Stimulated activated CD8-positive, alpha-beta memory T cell treated with anti-CD3 and anti-CD28 coated beads, Interleukin-7, amount 100 ng/mL, for 48 hours (primary cell): ENCODE measurements at places on chromosomes 6 and 20.
A peak's percentile ranks its signal among the peaks of the same experiment; 100 is the strongest.

DNA sequence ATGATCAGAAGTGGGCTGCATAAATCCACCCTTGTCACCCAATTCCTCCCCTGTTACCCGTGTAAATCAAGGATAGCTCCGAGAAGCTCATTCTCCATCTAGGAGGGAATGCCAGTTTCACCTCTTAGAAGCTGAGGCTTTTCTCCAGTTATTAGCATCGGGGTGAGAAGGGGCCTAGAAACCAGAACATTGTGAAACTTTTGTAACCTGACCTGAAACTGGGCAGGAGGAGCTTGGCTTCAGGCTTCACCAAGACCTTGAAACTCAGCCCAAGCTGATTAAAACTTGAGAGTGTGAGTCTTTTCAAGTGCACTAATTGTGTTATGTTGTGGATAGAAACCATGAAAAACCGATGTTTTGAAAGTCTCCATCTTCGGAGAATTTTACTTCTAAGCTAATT lies 103.1 kb downstream of the BMP2 start:
- DNase-seq, result no peak

- no peak for DNase-seq
Measured at GRCh38 chr6:65126667-65127066, 580.4 kb downstream of the EYS start.

DNA sequence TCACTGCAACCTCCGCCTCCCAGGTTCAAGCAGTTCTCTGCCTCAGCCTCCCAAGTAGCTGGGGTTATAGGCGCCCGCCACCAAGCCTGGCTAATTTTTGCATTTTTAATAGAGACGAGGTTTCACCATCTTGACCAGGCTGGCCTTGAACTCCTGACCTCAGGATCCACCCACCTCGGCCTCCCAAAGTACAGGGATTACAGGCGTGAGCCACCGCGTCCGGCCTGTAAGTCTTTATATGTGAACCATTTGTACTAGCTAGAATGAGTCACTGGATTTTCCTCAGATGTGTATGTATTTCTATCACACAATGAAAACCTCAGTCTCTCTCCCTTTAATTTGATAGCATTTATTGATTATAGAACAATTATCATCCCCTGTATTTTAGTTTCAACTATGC lies 34.0 kb downstream of the ITCH start:
- DNase-seq, result no peak

GRCh38 chr6:148082044-148082443 lies 260.6 kb upstream of the SASH1 start:
- no peak for DNase-seq

DNA sequence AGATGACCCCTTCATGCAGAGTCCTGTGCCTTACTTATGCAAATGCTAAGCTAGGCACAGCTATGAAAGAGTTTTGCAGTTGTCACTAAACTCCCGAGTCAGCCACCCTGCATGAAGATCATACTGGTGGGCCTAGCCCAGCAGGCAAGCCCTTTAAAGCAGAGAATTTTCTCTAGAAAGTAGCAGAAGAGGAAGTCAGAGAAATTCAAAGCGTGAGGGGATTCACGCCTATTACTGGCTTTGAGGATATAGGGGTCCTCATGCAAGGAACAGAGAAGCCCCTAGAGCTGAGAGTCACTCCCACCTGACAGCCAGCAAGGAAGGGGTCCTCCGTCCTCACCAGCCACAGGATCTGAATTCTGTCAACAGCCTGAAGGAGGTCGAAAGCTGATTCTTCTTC lies 54.6 kb downstream of the MYB start:
- DNase-seq, result no peak

- DNase-seq, result peak; percentile 61
Measured at GRCh38 chr20:35329435-35330139, 37.4 kb upstream of the FAM83C start.

GRCh38 chr6:34249469-34250261 lies 859 bp upstream of the SMIM29 start:
- no peak for DNase-seq

GRCh38 chr6:52216932-52217575 lies 27.2 kb downstream of the IL17F start:
- DNase-seq, result no peak

GRCh38 chr6:30047220-30047619 lies 13.8 kb upstream of the POLR1H start:
- DNase-seq, result no peak

DNA sequence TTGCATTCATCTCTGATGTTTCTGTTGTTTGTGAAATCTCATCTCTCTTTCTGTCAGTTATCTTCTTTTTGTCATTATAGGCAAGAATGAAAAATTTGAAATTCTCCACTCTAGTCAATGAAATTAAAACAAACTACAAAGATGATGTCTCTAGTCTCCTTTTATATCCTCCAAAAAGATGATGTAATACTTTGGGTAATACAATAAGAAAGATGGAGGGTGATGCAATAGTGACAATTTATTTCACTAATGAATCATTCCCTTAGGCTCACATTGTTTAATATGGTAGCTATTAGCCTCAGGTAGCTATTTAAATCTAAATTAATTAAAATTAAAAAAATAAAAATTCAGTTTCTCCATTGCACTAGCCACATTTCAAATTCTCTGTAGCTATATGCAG lies 145.4 kb downstream of the UST start:
- DNase-seq, result no peak

DNA sequence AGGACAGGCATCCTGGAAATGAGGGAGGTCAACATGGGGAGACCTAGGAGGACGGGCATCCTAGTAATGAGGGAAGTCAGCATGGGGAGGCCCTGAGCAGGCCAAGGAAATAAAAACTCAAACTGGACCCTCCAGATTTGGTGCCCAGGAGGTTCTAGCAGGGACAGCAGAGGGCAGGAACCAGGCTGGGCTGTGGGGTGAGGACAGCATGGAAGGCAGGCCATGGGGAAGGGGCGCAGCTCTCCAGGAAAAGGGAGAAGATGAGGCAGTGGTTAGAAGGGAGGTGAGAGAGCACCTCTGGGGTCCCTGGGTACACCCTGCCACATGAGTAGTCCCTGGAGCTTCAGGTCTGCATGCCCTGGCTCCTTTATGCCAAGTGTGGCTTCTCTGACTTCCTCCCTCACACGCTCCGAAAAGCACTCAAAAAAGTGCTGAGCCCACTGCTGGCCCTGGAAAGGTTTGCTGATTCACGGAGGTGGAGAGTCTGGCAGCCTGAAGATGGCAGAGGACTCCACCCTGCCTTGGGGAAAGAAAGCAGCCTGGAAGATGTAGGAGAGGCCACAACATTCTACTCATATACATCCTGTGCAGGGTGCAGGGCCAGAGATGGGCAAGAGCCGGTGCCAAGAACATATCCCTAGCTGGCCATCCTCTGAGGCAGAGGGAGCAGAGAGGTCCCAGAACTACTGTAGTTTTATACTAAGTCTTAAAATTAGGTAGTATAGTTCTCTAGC lies 154.9 kb downstream of the MRPL14 start:
- no peak for DNase-seq

GRCh38 chr6:30227763-30228487 lies 14.7 kb upstream of the TRIM26 start:
- no peak for DNase-seq

- DNase-seq, result no peak
Measured at GRCh38 chr6:170134031-170134470, 156.8 kb downstream of the DLL1 start.

DNA sequence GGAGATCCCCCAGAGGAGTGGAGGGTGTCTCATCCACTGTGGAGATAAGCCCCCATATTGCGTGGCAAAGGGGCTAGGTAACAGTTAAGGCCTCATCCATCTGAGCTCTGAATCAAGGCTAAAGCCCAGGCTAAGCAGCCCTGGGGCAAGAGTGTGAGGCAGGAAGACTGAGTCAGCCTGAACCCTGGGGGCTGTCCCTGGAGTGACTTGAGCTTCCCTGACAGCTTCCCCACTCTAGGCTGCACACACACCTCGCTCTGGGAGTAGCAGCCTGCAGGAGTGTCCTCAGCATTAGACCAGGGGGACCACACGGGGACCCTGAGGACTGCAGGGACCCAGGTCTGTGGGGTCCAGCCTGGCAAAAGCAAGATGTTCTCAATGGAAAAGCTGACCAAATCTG lies 27.9 kb downstream of the UBD start:
- no peak for DNase-seq

- DNase-seq, result peak; percentile 77
Measured at GRCh38 chr6:116253505-116254296, at the start of gene TSPYL4. Gene TSPYL4 (minus strand): TSS chr6:116254075. CDS start chr6:116254008, 67 bp downstream.

DNA sequence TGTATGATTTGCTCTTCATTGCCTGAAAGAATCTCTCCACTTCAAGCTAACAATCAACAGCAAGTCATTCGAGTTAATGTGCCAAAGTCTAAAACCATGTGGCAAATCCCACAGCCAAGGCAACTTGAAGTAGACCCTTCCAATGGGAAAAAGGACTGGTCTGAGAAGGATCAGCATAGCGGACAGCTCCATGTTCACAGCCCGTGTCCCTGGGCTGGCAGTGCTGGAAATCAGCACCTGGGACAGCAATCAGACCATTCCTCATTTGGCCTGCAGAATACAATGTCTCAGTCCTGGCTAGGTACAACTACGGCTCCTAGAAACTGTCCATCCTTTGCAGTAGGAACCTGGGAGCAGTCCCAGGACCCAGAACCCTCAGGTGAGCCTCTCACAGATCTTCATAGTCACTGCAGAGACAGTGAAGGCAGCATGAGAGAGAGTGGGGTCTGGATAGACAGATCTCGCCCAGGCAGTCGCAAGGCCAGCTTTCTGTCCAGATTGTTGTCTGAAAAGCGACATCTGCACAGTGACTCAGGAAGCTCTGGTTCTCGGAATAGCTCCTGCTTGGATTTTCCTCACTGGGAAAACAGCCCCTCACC lies 1.1 kb downstream of the GJA10 start:
- DNase-seq, result no peak

DNA sequence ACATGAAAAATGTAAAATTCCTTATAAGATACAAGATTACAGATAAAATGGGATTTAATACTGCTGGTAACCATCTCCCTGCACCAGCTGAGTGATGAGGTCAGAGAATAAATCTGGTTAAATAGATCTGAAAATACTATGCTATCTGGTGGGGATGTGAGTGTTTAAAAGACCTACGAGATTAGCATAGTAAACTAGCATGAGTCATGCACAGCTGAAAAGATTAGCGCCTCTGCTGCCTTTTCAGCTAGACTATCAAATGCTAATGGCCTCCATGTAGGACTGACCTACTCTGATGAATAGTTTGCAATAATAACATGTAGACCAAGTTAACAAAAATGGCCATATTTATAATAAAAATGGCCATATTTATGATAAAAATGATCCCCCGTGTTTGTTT lies 553.3 kb downstream of the C6orf118 start:
- DNase-seq, result no peak

- DNase-seq, result no peak
Measured at GRCh38 chr20:9279918-9280401, 211.1 kb downstream of the PLCB4 start.

- no peak for DNase-seq
Measured at GRCh38 chr6:68094070-68094469, 541.0 kb upstream of the ADGRB3 start.
